Naive thymus-derived CD8-positive, alpha-beta T cell (primary cell): ENCODE measurements at places on chromosomes 3 and 15.

GRCh38 chr3:195075199-195075940 lies 195.6 kb downstream of the XXYLT1 start:
- no peak for DNase-seq

DNA sequence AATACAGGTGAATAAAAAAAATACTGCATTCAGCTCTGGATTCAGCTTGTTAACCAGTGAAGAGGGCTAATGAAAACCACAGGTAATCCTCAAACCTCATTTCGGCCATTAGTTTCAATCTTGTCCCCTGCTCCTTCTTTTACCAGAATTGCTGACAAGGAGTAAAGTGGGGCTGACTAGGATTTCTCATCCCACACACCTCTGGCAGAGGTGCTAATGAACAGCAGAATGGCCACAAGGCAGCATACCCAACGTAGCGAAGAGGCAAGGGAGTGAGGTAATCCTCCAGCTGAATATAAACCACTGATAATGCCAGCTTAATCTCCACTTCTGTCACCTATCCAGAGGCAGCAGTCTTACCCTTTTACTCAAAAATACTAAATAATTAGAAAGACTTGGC lies 248.8 kb upstream of the CDIN1 start:
- no peak for DNase-seq

- DNase-seq, result no peak
These were observed 3.9 kb downstream of the LXN start for GRCh38 chr3:158668506-158668905.

DNA sequence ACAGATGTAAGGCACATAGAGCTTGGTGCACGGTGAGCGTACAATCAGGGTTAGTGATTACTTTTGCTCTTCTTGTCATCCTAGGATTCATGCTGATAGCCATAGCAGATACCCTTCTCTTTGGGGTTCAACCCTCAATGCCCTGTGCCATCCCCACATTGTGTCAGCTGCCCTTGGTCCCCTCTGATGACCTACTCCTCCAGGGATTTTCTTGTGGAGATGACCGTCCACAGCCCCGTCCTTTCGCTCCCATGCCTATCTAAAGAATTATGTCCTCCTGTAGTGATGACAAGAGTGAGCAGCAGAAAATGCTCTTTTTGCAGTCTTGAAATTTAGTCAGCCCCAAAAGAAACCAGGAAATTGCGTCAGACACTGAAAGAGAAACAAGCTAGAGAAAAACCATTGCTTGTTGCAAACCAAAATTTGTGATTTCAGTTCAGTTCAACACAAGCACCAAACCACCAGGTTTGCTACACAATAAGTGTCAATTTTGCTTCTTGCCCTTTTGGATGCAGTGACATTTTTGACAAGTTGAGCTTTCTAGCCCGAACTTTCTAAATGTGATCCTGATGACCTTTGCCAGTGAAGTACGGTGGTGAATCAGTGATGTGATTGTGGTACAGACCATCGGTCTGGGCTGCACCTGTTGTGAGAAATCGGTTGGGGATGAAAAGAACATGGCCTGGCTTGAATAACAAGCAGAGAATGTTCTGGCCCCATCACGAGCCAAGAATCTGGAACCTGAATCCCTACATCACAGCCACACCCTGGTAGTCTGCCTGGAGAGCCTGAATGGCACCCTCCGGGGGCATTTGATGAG lies 41.3 kb downstream of the CMTM7 start:
- DNase-seq, result no peak

- DNase-seq, result no peak
These were observed 156.8 kb downstream of the ALCAM start for GRCh38 chr3:105523501-105523900.

DNA sequence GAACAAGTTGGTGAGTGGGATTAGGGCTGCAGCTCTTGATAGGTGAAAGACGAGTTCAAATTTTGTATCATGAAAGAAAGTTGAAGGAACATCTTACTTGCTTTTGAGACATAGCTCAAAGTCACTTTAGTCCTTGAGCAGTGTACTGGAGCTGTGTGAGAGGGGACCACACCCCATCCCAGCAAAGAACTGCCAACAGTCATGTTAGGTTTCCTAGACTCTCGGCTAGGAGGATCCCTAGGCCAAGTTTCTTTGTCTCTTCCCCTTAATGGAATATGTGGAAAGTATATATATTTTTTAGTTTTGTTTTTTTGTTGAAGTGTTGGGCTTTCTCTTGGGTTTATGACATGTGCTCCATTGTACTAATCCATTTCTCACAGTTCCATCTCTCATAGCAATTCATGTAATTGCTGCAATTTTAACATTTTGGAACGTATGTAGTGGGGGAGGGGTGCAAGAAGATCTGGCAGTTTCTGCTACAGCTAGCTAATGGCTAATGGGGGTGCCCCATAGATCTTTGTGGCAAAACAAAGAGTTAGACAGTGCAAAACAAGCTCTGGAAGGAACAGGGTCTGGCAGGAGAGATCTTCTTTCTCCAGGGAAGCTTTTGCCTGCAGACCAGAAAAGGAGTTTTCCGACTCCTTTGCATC lies 25.1 kb downstream of the TLNRD1 start:
- DNase-seq, result no peak

DNA sequence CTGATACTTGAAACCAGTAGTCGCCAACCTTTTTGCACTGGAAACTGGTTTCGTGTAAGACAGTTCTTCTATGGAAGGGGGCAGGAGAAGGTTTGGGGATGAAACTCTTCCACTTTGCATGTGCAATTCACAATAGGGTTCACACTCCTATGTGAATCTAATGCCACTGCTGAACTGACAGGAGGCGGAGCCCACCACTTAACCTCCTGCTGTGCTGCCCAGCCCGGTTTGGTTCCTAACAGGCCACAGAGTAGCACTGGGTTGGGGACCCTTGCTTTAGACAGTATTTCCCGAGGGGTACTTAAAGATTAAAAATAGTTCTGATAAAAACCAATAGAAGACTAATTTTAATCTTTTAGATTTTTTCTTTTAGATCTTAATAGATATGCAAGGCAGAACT lies 11.1 kb downstream of the TFG start:
- no peak for DNase-seq

GRCh38 chr15:37253877-37254276 lies 153.5 kb upstream of the MEIS2 start:
- no peak for DNase-seq

DNA sequence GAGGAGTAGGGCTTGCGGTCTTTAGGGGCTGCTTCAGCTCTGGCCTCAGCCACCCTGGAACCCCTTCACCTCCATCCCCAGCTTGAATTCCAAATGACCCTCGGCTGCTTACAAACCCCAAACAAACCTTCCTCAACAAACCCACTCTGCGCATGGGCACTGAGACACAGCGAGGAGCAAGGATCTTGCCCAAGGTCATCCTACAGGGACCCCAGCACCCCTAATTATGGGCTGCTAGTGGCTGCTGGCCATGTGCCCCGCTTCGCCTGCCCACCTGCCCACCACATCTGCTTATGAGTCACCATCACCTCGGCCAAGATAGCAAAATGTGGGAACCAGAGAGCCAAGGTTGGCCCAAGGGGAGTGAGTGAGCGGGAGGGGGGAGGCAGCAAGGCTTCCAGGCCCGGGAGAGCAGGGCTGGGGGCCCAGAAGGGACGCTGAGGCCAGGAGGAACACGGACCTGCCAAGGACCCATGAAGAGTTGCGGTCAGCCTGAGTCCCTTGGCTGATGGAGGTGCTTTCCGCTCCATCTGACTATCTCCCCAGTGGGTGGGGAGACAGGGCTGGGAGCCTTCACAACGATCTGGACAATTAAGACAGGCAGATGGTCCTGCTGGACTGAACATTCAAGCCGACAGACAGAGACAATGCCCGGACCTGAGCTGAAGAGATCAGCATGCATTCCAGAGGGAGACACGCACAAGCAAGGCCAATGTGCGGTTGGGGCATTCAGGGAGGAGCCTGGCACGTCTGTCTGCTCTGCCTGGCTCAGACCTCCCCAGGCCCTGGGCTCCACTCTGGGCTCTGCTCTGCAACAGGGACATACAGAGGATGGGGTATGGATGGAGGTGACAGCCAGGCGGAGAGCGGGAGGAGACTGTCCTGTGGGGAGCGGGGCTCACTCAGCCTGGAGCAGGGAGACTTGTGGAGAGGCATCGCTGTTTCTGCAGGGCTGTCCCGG lies 10.8 kb upstream of the GRIP2 start:
- DNase-seq, result no peak

DNA sequence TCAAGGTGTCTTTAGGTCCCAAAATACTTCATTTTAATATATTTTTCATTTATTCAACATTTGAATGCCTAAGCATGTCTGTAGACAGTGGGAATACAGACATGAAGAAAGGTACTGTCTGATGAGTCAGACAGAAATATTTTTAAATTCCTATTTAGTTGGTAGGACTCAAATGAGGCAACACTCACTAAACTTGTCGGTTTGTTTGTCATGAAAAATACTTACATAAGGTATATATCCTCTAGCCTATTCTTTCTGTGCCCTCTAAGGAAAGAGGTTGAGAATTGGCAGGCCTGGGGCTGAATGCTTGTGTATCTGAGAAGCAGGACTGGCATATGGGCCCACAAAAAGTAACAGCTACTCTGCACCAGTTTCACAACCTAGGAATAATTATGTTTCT lies 423.6 kb upstream of the MDFIC2 start:
- no peak for DNase-seq

- DNase-seq, result no peak
These were observed 41.3 kb downstream of the PPM1L start for GRCh38 chr3:160797356-160797755.

DNA sequence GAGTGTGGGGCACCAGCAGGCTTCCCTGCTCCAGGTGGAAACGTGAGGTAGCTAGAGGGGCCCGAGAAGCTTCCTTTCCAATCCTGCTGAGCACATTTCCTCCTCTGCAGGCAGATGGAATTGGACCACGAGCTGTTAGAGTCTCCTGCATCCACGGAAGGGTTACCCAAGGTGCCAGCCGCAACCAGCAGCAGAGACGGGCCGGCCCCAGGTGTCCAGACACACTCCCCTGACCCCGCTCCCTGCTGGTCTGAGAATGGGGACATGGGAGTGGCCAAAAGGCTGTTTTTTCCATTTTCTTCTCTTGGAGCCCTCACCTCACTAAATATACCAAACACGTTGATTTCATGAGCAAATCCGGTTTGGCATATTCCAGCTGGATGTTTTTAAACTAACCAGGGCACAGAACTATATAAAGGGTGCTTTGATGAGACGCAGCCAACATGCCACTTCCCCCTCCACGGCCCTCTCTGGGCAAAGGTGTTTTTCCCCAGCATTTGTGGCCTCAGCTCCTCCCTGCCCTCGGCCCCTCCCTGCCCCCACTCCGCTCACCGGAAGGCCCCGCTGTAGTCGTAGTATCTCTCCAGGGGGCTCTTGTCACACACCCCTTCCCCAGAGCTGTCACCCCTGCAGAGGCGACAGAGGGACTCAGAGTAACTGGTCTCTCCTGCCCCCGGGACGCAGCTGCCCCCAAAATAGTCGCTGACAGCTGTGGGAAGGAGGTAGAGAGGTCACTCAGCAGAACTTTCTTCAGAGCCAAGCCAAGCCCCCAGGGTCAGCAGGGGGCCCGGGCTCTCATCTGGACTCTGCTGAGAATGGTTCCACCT lies 7.0 kb downstream of the MELTF start:
- no peak for DNase-seq

GRCh38 chr15:75697523-75697922 lies 15.1 kb downstream of the CSPG4 start:
- no peak for DNase-seq

- no peak for DNase-seq
These were observed 187.7 kb upstream of the CMC1 start for GRCh38 chr3:28053759-28054158.

GRCh38 chr3:60101621-60102020 lies 1051.8 kb upstream of the CFAP20DC start:
- no peak for DNase-seq

GRCh38 chr3:185732782-185733181 lies 92.1 kb downstream of the IGF2BP2 start:
- DNase-seq, result no peak

- DNase-seq, result no peak
These were observed 8.3 kb upstream of the TOPBP1 start for GRCh38 chr3:133669949-133670524.

GRCh38 chr3:156014489-156014888 lies 105.9 kb upstream of the KCNAB1 start:
- DNase-seq, result no peak

- no peak for DNase-seq
These were observed 170.4 kb upstream of the LPP start for GRCh38 chr3:187983484-187984124.

GRCh38 chr3:176561826-176562225 lies 635.5 kb downstream of the TBL1XR1 start:
- DNase-seq, result no peak

- no peak for DNase-seq
These were observed 91.8 kb upstream of the BCL6 start for GRCh38 chr3:187836823-187837770.

DNA sequence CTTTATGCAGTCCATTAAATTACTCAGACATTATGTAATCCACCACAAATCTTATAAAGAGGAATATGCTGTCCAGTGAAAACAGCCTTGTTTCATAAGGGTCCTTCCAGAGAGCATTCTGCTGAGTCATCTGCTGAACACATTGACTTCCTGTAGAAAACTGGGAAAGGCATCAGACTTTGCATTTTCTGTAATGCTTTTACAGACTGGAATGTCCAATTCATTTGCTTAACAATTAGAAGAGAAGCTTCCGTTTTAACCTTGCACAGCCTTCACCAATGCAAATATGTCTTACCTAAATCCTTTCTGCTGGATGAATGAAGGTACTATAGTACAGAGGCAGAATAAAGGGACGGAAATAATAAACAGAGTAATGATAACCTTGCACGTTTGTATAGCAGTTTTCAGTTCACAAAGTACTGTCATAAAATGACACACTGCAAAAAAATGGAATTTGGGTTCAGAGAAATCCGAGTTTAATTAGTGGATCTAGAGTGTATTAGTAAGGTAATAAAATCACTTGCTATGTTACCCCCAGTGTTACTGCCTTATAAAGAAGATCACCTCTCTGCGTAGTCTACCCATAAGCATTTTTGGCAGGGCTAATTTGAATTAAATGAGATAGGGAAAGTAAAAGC lies 301.5 kb downstream of the PYDC2 start:
- DNase-seq, result no peak

DNA sequence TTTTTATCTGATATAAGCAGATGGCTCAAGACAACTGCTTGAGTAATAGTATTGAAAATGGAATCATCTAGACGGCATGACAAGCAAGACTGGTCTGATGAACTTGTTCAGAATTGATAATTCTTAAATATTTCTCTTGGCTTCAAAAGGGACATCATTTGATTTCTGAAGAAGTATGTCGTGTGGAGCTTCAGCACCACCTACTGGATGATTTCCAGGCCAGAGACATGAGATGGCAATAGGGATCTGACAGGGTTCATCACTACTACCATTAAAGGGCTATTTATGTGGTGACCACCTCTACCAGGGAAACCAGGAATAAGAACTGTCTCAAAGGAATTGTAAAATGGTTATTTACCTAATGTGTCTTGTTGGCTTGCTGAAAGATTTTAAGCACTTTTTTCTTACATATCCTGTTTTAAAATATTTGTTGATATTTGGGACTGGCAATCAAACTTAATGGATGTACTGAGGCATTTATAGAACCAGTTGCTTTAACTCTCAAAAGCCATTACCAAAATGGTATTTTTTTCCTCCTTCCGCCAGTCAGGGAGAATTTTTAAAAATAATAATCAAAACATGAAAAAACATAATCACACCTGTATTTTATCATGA lies 99.5 kb upstream of the FAM98B start:
- DNase-seq, result peak; percentile 19
